NCI-H1105 (cell line): ENCODE measurements at places on chromosomes 13 and 19.

GRCh38 chr13:113820813-113821651 lies 42.8 kb downstream of the GAS6 start:
- DNase-seq: no peak

GRCh38 chr19:11694533-11695439 lies 44.0 kb downstream of the ZNF823 start:
- DNase-seq: peak; percentile 97

DNA sequence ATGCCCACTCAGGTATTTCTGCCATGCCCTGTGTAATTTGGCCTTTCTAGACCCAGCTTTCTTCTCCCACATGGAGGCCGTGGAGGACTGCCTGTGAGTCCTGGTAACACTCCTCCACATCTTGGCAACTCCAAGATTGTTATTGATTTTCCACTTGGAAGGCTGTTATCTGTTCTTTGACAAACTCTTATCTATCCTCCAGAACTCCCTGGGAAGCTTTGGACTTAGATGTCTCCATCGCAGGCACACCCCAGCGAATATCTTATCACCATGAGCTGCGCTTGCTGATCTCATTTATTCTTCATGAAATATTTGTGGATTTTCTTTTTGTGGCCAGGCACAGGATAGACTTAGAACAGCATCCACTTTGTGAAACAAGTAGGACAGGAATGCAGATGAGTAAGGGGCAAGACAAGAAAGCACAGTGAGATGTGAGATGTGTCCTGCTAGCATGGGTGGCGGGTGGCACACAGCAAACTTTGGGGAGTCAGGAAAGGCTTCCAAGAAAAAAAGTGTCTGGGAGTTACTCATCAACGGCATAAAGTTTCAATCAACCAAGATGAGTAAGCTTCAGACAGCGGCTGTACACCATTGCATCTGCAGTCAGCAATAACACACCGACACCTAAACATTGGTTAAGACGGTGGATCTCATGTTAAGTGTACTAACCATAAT lies 84.5 kb upstream of the IRS2 start:
- no peak for DNase-seq

DNA sequence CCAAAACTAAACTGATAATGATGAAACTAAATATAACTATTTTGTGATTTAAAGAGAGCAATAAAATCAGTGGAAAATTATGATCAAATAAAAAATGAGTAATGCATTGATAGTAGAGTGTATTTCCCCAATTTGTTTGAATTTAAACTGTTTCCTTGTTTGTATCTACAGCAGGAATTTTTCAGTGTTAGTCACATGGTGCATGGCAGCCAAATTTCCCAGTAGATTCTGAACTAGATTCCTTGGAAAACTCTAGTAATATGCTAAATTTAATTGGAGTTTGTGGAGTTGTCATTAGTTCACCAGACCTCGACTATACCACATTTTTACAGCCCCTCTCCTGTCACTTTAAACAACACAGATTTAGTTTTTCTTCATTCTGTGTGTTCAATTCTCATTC lies 156.2 kb downstream of the PCCA start:
- DNase-seq: no peak

GRCh38 chr13:44806826-44807225 lies 182.4 kb downstream of the NUFIP1 start:
- DNase-seq: no peak

DNA sequence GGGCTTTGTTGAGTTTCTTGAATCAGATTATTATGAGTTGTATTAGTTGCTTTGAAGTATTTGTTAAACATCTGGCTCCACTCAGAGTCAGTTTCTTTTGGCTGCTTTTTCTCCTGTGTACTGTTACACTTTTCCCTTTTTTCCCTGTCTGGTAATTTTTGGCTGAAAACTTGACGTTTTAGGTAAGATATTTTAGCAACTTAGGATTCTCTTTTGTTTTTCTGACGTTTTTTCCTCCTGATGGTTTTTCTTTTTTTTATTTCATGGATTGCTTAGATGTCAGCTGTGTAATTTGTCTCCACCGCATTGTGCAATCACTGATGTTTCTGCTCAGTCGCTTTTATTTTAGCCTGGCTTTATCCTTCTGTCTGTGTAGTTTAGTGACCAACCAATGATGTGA lies 20.7 kb downstream of the RFC3 start:
- no peak for DNase-seq
